Activated naive CD8-positive, alpha-beta T cell treated with anti-CD3 and anti-CD28 coated beads, Interleukin-2, amount 10 ng/mL, durations not matched to agents 7 days and 5 days (primary cell): ENCODE measurements at places on chromosomes 5 and 9. TPM values are rescaled to one million over a fixed set of nuclear protein-coding genes. Genes with fewer than 3 reads are reported as not detected.

- H3K4me3 ChIP-seq, result no peak overlapping the region
- H3K36me3 ChIP-seq, result no peaks in the 10 kb centered on the region
- no peak overlapping the region for H3K27ac ChIP-seq
- peaks cover under 1% of the 10 kb centered on the region for H3K4me1 ChIP-seq
- DNase-seq, result no peak
These were observed 604.8 kb upstream of the BRINP1 start for GRCh38 chr9:119974026-119974425.

- no peaks in the 10 kb centered on the region for H3K4me1 ChIP-seq
- no peak overlapping the region for H3K4me3 ChIP-seq
- H3K27me3 ChIP-seq, result no peaks in the 10 kb centered on the region
- no peak overlapping the region for H3K27ac ChIP-seq
- DNase-seq, result no peak
These were observed 1006.4 kb upstream of the CTNND2 start for GRCh38 chr5:12910641-12911040.

DNA sequence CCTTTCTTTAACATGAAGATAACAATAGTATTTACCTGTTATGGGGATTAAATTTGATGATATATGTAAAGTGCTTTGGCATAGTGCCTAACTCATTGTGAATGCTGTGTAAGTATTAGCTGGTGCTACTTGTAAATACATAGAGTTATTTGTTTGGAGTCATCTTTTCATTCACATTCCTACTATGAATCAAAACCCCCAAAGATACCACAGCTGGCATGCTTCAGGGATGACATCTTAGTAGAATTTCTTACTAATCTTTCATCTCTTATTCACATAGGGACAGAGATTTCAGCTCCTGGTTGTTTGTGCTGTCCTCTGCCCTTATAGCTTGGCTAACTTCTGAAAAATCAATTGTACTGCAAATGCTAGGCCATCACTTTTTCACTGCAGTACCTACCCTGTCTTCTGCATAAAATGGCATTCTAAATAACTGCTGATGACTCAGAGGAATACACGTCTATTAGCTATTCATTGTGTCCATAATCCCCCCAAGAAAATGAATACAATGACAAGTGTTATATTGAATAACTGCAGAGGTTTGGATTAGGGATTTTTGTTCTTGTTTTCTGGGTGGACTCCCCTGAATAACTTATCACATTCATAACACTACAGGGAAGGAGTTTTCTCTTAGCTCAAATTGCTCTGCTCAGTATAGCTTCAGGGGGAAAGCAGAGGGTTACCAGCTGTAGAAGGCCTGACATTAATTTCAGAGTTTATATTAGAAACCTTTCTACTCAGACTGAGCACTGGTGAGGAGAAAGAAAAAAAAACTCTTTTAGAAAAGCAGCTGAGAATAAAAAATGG is 192.2 kb upstream of the C9orf72 start:
- no peak for DNase-seq
- peaks cover 4% of the 10 kb centered on the region for H3K4me1 ChIP-seq
- no peaks in the 10 kb centered on the region for H3K36me3 ChIP-seq
- no peak overlapping the region for H3K27ac ChIP-seq

GRCh38 chr9:3331801-3332200 is 194.0 kb downstream of the RFX3 start:
- peaks cover 3% of the 10 kb centered on the region for H3K36me3 ChIP-seq
- no peak for DNase-seq
- no peak overlapping the region for H3K27ac ChIP-seq
- H3K27me3 ChIP-seq, result no peaks in the 10 kb centered on the region

GRCh38 chr9:112010537-112010936 is 113.9 kb downstream of the UGCG start:
- H3K27me3 ChIP-seq, result peaks cover 15% of the 10 kb centered on the region
- peaks cover 20% of the 10 kb centered on the region for H3K4me1 ChIP-seq
- no peaks in the 10 kb centered on the region for H3K36me3 ChIP-seq
- DNase-seq, result no peak

- H3K27me3 ChIP-seq, result peaks cover 5% of the 10 kb centered on the region
- no peak overlapping the region for H3K4me3 ChIP-seq
- no peak overlapping the region for H3K27ac ChIP-seq
- H3K4me1 ChIP-seq, result no peaks in the 10 kb centered on the region
These were observed 70.2 kb downstream of the NR2F1-AS1 start for GRCh38 chr5:93510626-93511380.

- no peaks in the 10 kb centered on the region for H3K27me3 ChIP-seq
- peak overlapping the region; percentile 96 for H3K27ac ChIP-seq
- H3K4me3 ChIP-seq, result peak overlapping the region; percentile 87
These were observed 31.7 kb upstream of the NR3C1 start for GRCh38 chr5:143435210-143435657.

GRCh38 chr9:128619127-128619526 is 37.5 kb downstream of the DYNC2I2 start:
- peaks cover 33% of the 10 kb centered on the region for H3K36me3 ChIP-seq
- H3K4me1 ChIP-seq, result no peaks in the 10 kb centered on the region
- no peaks in the 10 kb centered on the region for H3K27me3 ChIP-seq
- H3K4me3 ChIP-seq, result no peak overlapping the region

- H3K27ac ChIP-seq, result no peak overlapping the region
- DNase-seq, result no peak
- H3K36me3 ChIP-seq, result no peaks in the 10 kb centered on the region
- H3K27me3 ChIP-seq, result no peaks in the 10 kb centered on the region
- peaks cover 26% of the 10 kb centered on the region for H3K4me1 ChIP-seq
- no peak overlapping the region for H3K4me3 ChIP-seq
These were observed 10.5 kb downstream of the CDHR2 start for GRCh38 chr5:176559683-176560082.

GRCh38 chr5:167701051-167701450 is 590.4 kb upstream of the WWC1 start:
- no peaks in the 10 kb centered on the region for H3K4me1 ChIP-seq
- no peak overlapping the region for H3K27ac ChIP-seq
- no peak overlapping the region for H3K4me3 ChIP-seq
- no peaks in the 10 kb centered on the region for H3K36me3 ChIP-seq

DNA sequence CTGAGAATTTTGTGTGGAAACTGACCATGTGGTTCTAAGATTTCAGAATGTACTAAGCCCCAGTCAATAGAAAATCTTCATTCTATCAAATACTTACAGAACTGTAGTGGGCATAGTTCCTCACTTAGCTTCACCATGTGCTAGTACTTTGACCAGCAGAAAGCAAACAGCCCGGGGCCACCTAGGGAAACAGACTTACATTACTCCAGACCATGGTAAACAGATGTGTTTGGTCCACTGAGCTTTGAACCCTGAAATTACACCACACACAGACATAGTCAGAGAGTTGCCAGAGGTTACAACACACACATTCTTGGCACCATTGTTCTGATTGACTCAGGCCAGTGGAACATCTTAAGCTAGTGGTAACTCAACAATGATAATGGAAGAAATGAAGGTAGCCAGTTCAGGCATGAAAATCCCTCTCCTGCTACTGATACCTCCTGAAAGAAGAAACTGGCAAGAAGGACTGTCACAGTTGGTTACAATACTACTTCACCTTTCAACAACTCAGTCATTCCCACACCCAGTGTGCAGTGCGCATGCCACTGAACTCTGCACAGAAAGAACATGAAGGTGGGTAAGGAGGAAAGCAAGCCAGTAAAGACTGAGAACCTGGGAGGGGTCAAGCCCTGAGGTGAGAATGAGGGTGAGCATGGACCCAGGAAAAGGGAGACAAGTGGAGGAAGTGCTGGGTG is 18.7 kb upstream of the LECT2 start:
- no peak for DNase-seq
- H3K4me1 ChIP-seq, result no peaks in the 10 kb centered on the region
- peaks cover 35% of the 10 kb centered on the region for H3K27me3 ChIP-seq
- no peak overlapping the region for H3K27ac ChIP-seq
- H3K4me3 ChIP-seq, result no peak overlapping the region
- H3K36me3 ChIP-seq, result no peaks in the 10 kb centered on the region

- H3K4me3 ChIP-seq, result no peak overlapping the region
- no peaks in the 10 kb centered on the region for H3K36me3 ChIP-seq
- no peaks in the 10 kb centered on the region for H3K4me1 ChIP-seq
- no peak overlapping the region for H3K27ac ChIP-seq
- no peak for DNase-seq
These were observed 4.5 kb downstream of the MAMDC4 start for GRCh38 chr9:136856541-136857141.

DNA sequence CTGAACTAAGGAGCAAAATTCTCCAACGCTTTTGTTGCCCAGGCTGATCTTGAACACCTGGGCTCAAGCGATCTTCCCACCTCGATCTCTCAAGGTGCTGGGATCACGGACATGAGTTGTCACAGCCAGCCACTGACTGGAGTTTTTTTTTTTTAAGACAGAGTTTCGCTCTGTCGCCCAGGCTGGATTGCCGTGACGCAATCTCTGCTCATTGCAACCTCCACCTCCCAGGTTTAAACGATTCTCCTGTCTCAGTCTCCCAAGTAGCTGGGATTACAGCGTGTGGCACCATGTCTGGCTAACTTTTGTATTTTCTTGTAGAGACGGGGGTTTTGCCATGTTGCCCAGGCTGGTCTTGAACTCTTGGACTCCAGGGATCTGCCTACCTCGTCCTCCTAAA is 58.2 kb downstream of the EHMT1 start:
- no peaks in the 10 kb centered on the region for H3K27me3 ChIP-seq
- no peak for DNase-seq
- H3K27ac ChIP-seq, result no peak overlapping the region
- H3K4me1 ChIP-seq, result peaks cover 21% of the 10 kb centered on the region
- peaks cover 9% of the 10 kb centered on the region for H3K36me3 ChIP-seq

DNA sequence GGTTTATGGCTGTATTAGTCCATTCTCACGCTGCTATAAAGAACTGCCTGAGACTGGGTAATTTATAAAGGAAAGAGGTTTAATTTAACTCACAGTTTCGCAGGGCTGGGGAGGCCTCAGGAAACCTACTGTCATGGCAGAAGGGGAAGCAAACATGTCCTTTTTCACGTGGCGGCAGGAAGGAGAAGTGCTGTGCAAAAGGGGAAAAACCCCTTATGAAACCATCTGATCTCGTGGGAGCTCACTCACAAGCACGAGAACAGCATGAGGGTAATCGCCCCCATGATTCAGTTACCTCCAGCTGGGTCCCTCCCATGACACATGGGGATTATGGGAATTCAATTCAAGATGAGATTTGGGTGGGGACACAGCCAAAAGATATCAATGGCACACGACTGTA is 13.9 kb downstream of the LRRC70 start:
- no peak overlapping the region for H3K4me3 ChIP-seq
- no peak overlapping the region for H3K27ac ChIP-seq
- peaks cover 2% of the 10 kb centered on the region for H3K4me1 ChIP-seq
- H3K36me3 ChIP-seq, result peaks cover 31% of the 10 kb centered on the region
- H3K27me3 ChIP-seq, result no peaks in the 10 kb centered on the region

DNA sequence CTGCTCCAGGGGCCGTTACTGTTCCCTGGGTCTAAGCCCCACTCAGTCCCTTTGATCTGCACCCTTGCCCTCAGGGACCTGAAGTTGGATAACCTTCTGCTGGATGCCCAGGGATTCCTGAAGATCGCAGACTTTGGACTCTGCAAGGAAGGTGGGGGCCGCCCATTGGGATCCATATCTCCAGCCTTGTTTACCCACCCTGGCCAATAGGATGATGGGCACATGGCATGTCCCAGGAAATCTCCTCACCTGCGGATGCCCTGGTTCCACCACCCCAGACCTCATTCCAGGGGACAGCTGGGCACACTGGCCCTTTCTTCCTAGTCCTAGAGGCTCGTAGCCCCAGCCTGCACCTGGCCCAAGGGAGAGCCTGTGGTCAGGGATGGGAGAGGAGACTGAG is 5.5 kb downstream of the ZDHHC12 start:
- no peaks in the 10 kb centered on the region for H3K27me3 ChIP-seq
- H3K4me1 ChIP-seq, result peaks cover 12% of the 10 kb centered on the region
- H3K27ac ChIP-seq, result no peak overlapping the region
- no peak for DNase-seq
- no peak overlapping the region for H3K4me3 ChIP-seq
- H3K36me3 ChIP-seq, result peaks cover 3% of the 10 kb centered on the region

- H3K27me3 ChIP-seq, result no peaks in the 10 kb centered on the region
- H3K4me3 ChIP-seq, result no peak overlapping the region
- H3K4me1 ChIP-seq, result no peaks in the 10 kb centered on the region
These were observed 152.6 kb upstream of the MSX2 start for GRCh38 chr5:174571662-174572397.

Gene HRH2
- total RNA-seq, result 26.8 TPM

Gene LHX6
- total RNA-seq, result not detected

Gene PPIC
- not detected for total RNA-seq

Gene PCDHGB1
- total RNA-seq, result not detected

Gene AQP7
- not detected for total RNA-seq

Gene DDX46
- 76.5 TPM for total RNA-seq

Gene ADAMTSL1
- not detected for total RNA-seq
